ENCODE measurements at places on chromosomes 6 and 20.
A peak's percentile ranks its signal among the peaks of the same experiment; 100 is the strongest.

DNA sequence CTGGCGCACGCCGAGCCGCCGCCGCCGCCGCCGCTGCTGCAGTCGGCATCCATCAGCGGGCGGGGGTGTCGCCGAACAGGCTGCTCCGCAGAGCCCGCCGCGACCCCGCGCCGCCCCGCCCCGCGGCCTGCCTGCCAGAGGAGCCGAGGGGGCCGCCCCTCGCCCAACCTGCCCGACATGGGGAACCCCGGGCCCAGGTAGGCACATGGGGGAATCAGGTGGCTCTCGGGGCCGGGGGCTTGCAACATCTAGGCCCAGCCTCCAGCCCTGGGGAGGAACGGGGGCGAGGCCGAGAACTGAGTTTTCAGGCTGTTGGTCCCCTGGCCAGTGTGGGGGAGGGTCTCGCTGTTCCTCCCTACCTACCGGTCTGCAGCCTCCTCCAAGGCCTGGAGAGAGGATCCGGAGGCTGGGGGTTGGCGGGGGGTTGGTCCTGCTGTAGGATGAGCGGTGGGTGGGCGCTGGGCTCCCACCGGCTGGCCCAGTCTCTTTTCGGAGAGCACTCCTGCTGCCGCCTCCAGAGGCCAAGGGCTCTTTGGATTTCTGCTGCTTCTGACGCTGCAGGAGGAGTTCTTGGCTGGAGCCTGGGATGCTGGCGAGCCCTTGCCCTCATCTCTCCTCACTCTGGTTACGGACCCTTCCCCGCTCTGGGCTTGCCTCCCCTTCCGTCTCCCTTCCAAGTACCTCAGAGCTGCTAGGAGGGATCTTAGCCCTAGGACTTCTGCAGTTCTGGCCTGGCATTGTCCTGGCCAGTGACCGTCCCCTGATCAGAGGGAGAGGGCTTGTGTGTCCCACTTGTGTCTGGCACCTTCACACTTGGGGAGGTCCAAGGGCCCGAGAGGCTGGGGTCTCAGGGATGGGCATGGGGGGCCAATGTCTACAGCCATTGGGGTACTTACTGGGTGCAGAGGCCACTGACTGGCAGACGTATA, at the start of gene EPB41L1:
EPB41L1 (plus strand) TSS at position 41 of the 929 bp plus-strand sequence. CDS start 19,038 bp downstream, outside the sequence.
- DNase-seq = no peak

GRCh38 chr6:53309059-53309900, 39.5 kb downstream of the ELOVL5 start:
- no peak for DNase-seq

DNA sequence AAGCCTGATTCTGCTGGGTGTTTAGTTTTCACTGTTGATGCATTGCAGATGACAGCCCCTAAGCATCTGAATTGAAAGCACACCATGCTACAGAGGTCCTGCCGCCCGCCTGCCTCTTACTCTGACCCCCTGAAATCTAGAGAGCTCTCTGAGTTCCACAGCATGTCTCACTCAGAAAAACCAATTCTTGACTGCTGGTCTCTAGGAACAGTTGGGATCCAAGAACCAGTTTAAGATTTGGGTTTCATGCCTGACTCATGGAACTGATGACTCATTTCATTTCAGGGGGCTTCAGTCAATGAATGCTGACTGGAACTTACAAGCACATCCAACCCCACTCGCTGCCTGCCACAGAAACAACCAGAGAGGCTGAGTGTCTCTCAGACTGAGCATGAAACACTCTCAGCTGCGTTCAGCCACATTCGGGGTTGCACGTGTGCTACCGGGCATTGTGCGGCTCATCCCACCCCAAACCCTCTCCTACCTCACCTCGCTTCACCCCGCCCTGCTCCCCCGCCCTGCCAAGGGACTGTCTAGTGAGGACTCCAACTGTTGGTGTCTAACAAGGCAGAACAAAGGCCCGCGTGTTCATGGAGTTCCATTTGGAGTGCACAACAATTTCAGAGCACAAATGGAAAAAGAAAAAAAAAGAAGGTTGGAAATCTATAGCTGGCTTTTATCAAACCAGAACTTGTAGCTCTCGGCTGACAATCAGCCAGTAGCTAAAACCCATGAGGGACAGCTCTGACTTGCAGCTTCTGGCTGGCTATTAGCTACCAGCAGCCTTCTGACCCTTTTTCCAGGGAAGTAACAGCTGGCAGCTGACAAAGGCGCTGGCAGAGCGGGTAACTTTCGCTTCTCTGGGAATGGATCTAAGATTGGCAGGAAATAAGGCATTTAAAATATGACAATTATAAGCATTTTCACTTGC, 20.0 kb upstream of the TRAF3IP2 start:
- peak; percentile 86 for DNase-seq

GRCh38 chr6:3471286-3471685, 14.4 kb upstream of the SLC22A23 start:
- DNase-seq = no peak

- DNase-seq = no peak
Measured at GRCh38 chr6:43204271-43205105, 22.5 kb downstream of the CUL9 start.

DNA sequence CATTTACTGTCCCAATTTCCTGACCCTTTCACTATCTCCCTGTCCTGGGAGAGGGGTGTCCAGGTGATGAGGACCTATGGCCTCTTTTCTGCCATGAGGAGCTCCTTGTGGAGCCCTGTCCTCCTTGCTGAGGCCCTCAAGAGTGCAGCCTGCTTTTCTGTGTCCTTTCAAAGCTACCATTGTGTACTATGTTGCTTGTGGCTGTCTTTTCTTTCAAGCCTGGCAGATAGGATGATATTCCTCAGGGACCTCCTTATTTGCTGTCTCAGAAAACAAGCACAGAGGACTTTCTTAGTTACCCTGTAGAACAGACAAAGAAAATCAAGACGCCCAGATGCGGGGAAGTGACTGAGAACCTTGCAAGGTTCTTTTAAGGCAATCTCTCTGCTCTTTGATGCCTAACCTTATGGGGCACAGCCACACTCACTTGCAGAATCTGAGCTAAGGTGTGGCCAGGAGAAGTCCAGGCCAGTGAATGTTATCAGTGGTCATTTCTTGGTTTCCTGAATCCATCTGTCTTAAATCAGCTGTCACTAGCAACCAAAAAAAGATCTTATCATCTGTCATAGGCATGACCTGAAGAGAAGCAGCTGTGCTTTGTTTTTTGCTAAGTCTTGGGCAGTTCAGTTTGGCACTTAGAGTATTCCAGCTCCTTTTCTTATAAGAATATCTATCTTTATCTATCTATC, 17.2 kb downstream of the CARMIL1 start:
- no peak for DNase-seq

DNA sequence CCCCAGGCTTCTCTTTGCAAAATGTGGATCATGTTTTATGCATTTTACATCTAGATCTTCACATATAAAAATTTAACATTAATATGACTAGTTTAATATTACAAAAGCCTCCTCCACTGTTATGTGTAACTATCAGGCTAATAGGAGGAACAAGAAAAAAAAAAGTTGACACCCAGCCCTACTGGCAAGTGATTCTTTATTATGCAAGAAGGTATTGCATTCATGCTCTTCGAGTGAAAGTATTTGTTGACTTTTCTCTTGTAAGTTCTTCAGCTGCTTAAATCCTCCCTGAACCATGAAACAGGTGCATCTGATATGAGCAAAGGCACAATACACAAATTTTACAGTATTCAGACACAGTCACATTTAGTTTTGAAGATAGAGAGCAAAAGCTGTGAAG, 716 bp upstream of the HLA-DQB2 start:
- no peak for DNase-seq

DNA sequence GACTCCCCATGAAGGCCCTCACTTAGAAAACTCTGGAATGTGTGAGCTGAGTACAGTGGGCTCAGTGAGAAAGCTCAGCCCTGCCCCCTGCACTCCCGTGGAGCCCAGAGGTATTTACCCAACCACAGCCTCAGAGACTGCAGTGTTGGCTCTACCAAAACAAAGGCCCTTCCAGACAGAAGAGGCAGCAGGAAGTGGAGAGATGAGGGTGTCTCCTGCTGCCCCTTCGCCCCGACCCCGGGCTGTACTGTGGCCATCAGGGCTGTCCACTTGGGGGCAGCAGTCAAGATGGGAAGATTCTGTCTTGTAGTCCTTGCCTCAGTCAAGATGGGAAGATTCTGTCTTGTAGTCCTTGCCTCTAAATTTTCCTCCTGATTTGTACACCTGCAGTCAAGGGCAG, 341.3 kb downstream of the TAF4 start:
- no peak for DNase-seq

GRCh38 chr6:32082935-32083334, 26.2 kb downstream of the TNXB start:
- DNase-seq = no peak

DNA sequence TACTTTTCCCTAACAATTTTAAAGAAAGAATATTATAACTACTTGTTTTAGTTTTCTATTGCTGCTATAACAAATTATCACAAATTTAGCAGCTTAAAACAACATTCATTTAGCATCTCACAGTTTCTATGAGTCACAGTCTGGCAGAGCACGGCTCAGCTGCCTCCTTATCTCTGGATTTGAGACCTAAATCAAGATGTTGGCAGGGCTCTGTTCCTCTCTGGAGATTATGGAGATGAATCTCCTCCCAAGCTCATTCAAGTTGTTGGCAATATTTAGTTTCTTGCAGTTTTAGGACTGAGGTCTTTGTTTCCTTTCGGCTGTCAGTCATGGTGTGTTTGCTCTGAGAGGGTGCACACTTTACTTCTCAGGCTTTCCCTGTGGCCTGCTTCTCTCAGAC, 1065.8 kb upstream of the EYS start:
- no peak for DNase-seq

- no peak for DNase-seq
Measured at GRCh38 chr6:142750998-142751397, 194.0 kb downstream of the HIVEP2 start.

GRCh38 chr6:20696676-20697075, 162.4 kb downstream of the CDKAL1 start:
- no peak for DNase-seq

DNA sequence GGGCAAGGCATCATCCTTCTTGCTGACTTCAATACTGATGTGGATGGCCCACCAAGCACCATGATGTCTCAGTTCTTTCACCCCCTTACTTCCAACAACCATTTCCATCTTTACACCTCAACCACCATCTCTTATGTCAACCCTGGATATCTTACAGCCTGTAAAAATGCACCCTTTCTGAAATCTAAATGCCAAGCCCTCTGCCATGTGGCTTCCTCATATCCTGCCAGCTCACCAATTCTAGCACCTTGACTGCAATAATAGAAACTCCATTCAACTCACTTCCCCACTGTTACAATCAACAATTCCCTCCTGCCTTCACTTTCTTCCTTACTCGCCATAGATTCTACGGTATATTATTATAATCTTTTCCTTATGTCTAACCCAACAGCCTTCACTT, 57.9 kb downstream of the LY86 start:
- DNase-seq = no peak

DNA sequence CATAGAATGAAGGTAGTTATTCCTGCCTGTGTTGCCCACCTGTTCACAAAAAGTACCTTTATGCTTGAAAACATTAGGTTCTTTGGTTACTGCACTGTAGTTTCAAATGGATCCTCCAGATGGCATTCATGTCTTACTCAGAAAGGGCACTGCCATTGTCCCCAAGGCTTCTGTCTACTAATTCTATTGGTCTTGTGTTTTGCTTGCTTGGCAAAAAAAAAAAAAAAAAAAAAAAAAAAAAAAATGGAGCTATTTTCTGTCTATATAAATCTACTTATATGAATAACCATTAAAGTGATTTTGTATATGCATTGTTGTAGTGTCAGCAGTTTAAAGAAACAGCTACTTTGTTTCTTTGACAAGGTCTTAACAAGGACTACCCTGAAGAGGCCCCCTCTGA, 12.7 kb upstream of the EFHC1 start:
- peak; percentile 47 for DNase-seq

GRCh38 chr6:203661-204060, 88.6 kb upstream of the DUSP22 start:
- no peak for DNase-seq

DNA sequence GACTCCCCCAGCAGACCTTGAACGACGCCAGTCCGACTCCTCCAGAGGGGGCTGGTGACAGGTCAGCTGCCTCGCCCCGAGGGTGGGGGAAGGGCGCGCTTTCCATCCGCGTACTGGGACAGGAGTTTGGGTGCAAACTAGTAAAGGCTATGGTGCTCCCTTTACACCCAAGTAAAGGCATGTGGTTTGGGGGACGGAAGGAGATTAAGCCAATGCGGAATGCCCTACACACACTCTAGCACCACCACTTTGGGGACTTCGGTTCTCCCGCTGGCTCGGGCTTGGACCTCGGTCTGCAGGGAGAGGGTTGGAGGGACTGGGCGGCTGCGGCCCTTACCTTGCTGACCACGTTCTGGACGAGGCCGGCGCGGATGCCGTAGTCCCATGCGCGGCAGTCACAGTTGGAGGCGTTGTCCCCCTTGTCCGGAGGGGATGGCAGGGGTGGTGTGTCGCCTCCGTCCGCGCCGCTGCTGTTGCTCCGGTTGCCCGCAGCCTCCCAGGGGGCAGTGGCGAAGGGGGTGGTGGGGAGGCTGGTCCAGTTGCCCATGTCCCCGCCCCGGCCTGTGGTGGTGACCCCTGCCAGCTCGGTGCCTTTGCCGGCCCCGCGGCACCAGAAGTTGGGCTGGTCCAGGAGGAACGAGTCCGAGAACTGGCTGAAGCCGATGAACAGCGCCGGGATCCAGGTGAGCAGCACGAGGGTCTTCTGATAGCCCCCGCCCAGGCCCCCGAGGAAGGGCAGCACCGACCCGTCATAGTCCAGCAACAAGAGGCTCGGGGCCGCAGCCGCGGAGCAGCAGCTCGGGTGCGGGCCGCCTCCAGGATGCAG, 1.1 kb downstream of the SLC22A23 start:
- DNase-seq = no peak

- DNase-seq = no peak
Measured at GRCh38 chr6:73538116-73538779, 17.4 kb upstream of the EEF1A1 start.

DNA sequence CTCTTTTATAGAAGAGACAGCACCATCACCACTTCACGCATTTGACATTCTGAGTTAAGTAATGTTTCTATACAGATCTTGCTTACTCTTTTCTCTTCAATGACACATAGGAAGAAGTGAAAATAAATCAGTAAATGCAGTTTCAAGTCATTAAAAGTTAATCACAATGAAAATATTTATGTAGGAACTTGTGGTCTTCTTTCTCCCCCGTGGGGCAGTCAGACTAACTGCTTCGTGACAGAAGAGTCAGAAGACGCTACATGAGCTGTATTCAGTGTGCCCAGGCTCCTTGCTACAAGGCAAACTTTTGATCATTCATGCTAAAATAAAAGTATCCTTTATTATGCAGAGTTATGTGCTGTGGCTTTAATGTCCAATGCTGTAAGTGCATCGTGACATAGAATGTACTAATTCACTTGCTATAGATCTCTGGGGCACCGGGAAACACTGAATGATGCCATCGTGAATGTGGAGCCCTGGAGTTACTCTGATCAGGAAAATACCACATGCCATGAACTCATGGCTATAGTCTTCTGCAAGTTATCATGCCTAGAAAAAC, 117.8 kb upstream of the TRAF3IP2 start:
- DNase-seq = no peak

DNA sequence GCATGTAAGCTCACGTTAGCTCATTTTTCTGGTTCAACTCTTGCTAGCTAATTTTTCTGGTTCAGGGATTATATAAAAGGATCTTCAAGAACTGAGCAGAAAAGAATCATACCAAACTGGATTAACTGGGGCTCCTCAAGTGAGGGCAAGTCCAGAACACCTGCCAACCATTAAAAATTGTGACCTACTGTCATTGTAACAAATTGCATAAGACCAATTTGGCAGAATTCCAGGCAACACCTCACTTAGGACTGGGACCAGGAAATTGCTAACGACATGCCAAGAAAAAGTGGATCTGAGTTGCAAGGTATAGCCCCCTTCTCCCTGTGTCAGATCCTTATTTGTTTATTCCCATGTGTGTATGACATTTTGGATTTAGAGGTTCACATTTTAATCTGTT, 216.6 kb downstream of the HIVEP2 start:
- no peak for DNase-seq
